ENCODE measurements at places on chromosomes 3 and 15.

DNA sequence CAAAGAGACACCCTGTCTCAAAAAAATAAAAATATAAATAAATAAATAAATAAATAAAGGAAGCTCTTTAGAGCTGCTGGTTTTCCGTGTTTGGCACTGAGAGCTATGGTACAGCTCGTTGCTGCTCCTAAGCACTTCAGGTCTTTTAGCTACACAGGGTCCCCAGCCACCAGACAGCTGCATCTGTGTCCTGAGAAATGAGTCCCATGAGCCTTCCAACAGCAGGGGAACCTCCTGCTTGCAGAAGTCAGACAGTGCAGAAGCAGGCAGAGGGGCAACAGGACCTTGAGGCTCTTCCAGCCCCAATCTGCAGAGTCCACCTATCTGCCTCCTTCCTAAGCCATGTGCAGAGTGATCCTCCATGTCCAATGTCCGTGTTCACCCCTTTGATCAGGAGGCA is 159.0 kb downstream of the SV2B start:
- DNase-seq, result no peak

DNA sequence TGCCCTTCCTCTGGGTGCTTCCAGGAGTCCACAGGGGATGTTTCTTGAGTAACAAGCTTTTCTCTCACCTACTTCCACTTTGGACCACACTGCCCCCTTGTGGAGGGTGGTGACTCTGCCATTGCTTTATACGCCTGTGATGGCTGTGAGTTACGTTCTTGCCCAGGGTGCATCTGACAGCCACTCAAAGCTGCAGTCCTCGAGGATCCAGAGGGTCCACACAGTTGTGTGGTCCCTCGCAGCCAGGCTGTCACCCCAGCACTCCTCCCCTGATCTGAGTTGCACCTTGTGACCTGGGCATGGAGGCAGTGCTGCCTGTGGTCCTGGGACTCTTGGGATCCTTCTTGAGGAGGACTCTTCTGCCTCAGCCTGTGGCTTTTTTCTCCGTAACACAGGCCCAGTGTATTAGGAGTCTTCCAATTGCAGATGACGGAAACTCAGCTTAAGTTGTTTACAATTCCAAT is 23.4 kb downstream of the FOXL2 start:
- peak; percentile 87 for DNase-seq

GRCh38 chr3:194485468-194485880 is 1.3 kb downstream of the ATP13A3 start:
- peak; percentile 33 for DNase-seq

DNA sequence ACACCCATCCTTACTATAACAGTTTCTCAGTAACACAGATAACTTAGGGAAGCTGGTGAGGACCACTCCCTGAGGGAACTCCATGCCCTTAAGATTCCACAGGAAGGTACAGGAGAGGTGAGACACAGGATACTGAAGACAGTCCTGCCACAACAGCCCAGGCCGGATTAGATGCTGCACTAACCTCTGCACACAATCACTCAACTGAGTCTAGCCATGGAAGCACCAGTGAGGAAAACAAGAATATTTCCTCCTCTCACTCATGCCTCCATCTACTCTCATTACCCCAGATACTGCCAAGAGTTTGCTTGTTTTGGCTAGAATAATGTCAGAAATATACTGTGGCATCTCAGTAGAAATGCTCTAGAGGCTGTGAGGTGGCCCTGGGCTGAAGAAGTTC is 3.7 kb downstream of the ANO10 start:
- no peak for DNase-seq

DNA sequence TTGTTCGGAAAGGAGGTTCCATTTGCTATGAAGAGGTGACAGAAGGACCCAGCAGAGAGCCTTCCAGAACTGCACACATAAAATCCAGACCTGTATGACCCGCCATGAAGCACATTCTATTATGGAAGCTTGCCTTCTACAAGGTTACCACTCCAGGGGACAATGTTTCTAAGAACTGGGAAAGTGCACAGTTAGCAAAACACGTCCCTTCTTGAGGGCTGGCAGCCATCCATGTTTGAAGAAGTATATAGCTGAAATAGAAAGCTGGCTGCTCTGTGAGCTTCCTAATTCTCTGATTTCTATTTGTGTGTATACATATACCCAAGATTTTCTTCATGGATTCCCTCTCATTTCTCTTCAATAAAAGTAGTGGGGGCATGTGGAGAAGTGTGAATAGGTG is 74.6 kb downstream of the CNTN3 start:
- no peak for DNase-seq

DNA sequence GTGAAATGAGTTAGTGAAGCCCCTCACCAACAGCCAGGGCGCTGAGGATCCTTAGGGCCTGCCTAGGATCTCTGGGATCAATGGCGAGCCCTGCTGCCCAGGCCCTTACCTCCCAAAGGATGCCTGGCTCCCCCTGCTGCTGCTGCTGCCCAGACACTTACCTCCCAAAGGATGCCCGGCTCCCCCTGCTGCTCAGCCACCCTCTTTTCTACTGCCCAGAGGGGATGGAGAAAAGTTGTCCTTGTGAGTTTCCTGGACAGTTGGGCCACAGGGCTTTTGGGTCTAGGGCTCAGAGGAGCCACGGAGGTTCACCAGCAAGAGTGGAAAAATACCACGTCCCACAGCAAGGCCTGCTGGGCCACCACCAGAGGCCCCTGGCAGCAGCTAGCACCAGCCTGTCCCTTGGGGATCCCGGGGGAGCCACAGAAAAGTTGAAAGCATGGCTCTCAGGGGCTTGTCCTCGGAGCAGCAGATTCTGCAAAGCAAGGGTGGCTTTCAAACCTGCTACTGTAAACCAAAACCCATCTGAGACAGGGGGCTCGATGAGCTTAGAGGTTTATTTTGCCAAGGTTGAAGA is 59.4 kb downstream of the SLC6A6 start:
- peak; percentile 20 for DNase-seq

- DNase-seq, result no peak
Measured at GRCh38 chr15:66706840-66707239, 4.8 kb downstream of the SMAD6 start.

GRCh38 chr15:66515901-66516322 is 10.8 kb downstream of the ZWILCH start:
- no peak for DNase-seq
